ENCODE measurements at places on chromosomes 3 and 15.

DNA sequence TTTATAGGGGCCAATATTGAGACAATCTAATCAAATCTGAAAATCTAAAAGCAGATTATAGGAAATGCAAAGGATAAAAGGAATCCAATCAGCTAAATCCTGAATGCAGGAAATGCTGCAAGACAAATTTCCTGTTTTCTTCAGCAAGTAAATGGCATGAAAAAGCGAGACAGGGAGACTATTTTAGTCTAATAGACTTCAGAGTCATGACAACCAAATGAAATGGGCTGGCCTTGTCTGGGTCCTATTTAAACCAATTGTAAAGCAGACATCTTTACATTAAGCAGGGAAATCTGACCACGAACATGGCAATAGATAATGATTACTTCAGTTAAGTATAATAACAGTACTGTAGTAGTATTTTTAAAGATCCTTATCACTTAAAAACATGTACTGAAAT lies 2.1 kb downstream of the DBR1 start:
- no peak for DNase-seq

DNA sequence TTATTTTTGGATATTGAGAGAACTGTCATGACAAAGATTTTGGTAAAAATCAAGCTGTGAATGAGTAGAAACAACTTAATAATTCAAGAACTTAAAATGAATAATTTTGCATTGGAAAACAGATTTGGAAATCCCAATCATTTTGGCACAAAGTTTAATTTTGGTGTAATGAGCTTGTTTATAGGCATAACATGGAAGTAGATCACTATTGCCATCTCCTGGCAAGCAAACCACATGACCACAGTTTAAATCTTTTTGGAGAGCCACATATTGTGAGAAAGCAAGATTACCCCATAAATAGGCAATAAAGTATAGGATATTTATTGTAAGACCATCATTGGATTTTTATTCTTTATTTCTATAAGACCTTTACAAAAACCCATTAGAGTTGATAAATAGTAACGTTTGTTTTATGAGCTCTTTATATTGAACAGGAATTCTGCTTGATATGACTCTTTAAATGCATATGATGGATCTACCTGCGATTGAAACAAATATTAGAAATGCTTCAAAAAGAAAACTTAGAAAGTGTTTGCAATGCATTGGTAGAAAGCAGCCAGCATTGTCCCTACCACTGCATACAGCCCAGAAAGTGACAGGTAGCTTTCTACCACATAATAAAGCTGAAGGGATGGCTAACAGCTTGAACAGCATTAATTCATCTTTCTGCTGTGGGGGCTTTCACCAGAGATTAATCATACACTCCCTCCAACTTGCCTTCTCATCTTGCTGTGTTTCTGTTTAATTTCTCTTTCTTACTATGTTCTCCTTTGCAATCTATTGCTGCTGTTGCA lies 766.8 kb downstream of the TBL1XR1 start:
- DNase-seq: no peak

GRCh38 chr3:42067326-42067725 lies 23.8 kb upstream of the TRAK1 start:
- DNase-seq: no peak

GRCh38 chr3:68059628-68060152 lies 405.3 kb upstream of the SUCLG2 start:
- DNase-seq: no peak

GRCh38 chr3:124498891-124499290 lies 231.4 kb upstream of the UMPS start:
- no peak for DNase-seq

- DNase-seq: no peak
These were observed 18.4 kb upstream of the GABRA5 start for GRCh38 chr15:26848498-26848897.

DNA sequence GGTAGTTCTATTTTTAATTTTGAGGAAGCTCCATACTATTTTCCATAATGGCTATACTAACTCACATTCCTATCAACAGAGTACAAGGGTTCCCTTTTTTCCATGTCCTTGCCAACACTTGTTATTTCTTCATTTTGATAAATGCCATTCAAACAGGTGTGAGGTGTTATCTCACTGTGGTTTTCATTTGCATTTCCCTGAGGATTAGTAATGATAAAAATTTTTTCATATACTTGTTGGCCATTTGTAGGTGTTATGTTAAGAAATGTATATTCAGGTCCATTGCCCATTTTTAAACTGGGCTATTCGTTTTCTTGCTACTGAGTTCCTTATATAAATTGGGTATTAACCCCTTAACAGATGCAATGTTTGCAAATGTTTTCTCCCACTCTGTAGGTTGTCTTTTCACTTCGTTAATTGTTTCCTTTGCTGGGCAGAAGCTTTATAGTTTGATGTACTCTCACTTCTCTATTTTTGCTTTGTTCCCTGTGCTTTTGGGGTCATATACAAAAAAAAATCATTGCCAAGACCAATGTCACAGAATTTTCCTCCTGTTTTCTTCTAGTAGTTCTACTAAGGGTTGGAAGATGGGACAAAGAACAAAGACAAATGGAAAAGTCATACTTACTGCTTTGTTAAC lies 11.0 kb upstream of the VPS39 start:
- no peak for DNase-seq

- DNase-seq: no peak
These were observed 22.0 kb upstream of the PGPEP1L start for GRCh38 chr15:99029341-99030144.

DNA sequence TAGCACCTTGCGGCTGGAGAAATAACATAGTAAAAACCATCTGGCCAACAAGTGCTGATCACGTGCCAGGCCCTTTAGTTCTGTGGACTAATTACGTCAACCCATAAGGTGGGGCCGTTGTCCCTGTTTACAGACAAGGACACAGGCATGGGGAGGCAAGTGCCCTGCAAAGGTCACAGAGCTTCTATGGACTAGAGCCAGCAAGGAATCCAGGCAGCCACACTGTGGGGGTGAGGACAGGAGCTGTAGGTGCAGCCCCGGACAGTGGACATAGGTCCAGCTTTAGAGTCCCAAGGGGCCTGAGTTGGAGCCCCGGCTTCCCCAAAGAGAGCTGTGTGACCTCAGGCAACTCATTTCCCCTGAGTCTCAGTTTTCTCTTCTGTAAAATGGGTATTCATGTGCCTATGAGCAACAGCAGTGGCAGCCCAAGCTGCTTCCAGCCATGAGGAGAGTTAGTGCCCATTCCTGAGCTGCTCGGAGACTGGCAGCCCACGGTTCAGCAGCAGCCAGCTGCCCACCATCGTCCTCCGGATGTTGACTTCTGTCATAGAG lies 13.9 kb downstream of the CHST13 start:
- no peak for DNase-seq

- no peak for DNase-seq
These were observed 517.1 kb downstream of the ROBO1 start for GRCh38 chr3:79250746-79251145.

DNA sequence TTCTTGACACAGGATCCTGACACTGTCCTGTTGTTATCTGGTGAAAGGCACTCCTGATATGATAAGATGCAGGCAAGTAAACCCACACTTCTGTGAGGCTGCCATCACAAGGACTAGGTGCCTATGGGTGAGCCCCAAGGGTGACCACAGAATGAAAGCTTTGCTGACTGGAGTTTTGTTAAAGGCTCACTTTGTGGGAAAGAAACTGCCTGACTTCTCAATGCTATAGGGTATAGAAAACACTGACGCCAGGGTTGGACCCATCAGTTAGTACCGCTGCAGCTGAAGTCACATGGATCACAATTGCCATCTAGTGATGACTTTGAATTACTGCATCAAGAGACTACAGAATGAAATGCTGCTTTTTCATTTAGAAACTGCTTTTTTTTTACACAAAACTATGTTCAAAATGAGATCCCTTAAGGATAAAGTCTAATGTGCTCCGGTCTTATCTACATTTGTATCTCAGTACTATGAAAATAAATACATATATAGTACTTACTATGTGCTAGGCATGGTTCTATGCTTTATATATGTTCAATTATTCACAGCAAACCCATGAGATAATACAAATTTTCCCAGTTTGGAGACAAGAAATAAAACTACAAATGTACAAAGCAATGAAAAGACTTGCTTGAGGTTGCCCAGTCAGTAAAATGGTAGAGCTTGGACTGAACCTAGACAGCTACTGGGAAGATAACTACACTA lies 64.2 kb upstream of the CMSS1 start:
- peak; percentile 8 for DNase-seq

GRCh38 chr3:20999661-21000060 lies 751.3 kb downstream of the ZNF385D start:
- DNase-seq: no peak
